Stimulated activated CD4-positive, alpha-beta T cell treated with anti-CD3 and anti-CD28 coated beads, Interleukin-12 subunit alpha, Interleukin-12 subunit beta, amount 100 ng/mL, for 4 hours (primary cell): ENCODE measurements at places on chromosomes 1 and 21.

DNA sequence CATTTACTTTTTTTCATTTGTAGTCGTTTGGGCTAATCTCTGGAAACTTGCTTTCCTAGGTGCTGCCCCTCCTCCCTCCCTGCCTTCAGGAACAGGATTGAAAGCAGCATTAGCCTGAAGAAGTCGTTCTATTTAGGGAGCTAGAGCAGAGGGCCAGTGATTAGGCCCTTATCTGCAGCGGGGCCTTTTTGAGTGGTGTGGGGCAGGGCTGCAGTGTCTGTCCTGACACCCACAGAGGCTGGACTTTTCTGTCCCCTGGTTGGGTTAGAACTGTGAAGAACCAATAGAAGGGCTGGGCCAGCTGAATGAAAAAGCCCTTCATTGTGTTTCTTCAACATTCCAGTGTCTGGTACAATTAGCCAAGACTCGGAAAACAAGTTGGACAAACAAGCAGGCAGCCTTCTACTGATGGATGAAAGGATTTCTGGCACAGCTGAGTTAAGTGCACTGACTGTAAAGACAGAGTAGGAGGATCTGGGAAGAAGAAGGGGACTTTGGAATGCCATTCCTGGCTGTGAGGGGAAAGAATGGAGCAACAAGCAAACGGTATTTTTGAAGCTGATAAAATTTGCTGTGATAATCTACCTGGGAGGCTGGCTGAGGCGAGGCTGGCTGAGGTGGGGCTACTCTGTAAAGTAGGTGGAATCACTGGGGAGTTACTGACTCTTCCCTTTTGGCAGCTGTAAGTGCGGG, 9.7 kb downstream of the MACF1 start:
- DNase-seq, result no peak

- no peak for DNase-seq
These were observed 41.0 kb downstream of the RXRG start for GRCh38 chr1:165403835-165404482.

DNA sequence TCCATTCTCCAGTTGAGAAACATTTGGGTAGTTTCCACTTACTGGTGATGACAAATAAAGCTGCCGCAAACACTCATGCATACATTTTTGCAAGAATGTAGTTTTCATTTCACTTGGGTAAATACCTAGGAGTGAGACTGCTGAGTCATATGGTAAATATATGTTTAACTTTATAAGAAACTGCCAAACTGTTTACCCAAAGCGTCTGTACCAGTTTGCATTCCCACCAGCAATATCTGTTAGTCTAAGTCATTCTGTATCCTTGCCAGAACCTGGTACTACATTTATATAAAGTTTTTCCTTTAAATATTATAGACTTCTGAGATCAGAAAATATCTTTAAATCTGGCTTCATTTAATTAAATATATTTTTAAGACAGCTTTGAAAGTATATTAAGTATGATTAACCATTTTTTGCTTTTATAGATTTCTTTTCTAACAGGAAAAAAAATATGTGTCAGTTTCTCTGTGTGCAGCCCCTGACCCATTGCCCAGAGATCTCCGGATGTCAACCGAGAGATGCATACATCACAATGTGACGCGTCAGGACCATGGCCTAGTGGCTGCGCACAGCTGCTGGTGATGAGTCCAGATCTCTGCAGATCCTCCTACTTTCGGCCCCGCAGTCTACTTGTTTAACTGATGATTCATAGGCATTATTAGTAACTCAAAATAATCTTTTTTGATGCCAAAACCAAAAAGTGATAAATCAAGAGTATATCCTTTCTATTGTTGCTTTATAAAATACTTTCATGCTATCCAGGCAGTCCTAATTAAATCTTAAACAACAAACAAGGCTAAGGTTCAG, 227.1 kb upstream of the MAP1LC3C start:
- DNase-seq, result no peak

GRCh38 chr1:45012639-45013278, 705 bp downstream of the UROD start:
- peak; percentile 43 for DNase-seq

- DNase-seq, result no peak
These were observed 41.2 kb downstream of the ARHGEF11 start for GRCh38 chr1:157004327-157004726.

DNA sequence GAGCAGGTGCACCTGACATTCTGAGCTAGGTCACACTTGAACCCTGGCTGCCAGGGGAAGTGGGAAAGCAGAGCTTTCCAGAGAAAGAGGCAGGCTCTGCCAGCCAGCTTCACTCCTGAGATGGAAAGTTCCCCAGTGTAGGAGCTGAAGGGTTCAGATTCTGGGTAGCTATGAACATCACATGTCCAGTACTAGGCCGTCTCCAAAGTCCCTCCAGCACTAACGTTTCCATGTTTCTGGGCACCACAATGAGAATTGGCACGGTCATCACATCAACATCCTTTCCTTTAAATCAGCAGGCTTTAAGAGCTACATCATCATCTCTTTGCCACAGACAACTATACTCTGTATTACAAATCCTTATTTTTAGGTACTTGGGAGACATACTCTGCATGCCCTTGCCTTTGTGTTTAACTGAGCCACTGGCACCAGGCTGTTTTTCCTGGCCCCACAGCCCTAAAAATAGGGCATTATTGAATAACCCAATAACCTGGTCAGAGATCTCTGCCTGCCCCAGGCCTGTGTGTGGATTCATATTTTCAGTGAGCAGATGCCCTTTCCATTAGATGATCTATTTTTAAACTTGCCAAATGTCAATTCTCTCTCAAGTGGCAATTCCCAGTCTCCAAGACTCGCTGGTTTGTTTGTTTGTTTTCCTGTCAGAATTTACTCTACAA, 35.4 kb upstream of the USP24 start:
- no peak for DNase-seq

DNA sequence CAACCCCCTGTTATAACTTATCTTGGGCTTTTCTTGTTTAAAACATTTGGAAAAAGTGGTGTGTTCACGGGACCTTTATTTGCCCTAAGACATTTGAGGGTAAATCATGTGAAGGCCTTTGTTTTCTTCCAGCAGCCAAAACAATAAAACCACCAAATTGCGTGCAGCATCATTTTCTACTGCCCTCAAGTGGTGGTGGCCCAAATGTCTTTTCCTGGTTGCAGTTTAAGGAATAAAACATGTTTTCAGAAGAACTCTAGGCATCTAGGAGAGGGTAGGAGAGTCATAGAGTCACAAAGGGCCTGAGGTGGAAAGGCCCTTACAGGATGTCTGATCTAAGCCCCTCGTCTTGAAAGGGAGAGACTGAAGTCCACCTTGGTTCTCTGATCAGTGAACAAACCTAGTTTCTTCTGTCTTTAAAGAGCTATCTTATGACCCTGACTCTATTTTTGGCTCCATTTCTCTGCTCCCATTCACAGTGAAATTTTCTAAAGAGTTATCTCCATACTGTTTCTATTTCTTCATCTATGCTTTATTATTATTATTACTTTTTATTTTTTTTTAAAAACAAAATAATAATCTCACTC, 16.0 kb upstream of the EPS15 start:
- DNase-seq, result peak; percentile 8

- no peak for DNase-seq
These were observed 86.3 kb upstream of the VANGL1 start for GRCh38 chr1:115555446-115555845.

GRCh38 chr1:118960026-118960561, 28.0 kb downstream of the TBX15 start:
- no peak for DNase-seq

DNA sequence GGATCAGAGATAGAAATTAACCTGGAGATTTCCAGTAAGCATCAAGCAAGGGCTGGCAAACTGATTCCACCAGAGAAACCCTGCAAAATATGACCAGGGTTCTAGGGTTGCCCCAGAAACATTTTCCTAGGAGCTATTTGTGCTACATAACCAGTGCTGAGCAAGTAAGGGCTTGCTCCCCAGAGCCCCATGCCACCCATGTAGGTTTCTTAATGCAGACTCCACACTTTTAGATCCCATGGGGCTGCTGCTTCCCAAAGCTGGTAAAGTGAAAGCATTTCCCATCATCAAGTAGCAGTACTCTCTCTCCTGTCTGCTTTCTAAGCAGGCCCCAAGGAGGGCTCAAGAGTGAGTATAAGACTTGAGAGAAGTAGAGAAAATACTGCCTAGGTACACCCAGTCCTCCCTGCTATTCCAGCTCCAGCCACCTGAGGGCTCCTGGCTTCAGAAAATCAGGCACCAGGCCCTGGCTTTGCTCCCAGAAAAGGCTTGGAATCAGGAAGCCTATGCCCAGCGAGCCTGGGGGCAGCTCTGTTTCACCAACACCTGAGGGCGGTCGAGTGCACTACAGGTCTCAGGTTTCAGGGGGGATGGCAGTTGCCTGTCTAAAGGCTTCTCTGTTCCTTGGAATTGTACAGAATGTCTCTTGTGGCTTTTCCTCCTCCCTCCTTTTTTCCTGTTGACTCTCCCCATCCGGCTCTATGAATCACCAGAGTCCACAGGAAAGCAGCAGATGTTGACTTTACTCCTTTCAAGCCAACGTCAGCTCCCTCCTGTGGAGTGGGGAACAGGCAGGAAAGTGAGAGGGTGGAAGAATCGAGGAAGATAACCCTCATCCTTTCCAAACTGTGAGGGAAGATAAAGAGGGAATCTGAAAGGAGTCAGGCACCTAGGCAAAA, 6.2 kb upstream of the ANKRD35 start:
- peak; percentile 42 for DNase-seq

- DNase-seq, result no peak
These were observed 216.8 kb downstream of the TOMM20 start for GRCh38 chr1:234911787-234912186.

GRCh38 chr21:41776778-41777177, 9.9 kb upstream of the RIPK4 start:
- no peak for DNase-seq

DNA sequence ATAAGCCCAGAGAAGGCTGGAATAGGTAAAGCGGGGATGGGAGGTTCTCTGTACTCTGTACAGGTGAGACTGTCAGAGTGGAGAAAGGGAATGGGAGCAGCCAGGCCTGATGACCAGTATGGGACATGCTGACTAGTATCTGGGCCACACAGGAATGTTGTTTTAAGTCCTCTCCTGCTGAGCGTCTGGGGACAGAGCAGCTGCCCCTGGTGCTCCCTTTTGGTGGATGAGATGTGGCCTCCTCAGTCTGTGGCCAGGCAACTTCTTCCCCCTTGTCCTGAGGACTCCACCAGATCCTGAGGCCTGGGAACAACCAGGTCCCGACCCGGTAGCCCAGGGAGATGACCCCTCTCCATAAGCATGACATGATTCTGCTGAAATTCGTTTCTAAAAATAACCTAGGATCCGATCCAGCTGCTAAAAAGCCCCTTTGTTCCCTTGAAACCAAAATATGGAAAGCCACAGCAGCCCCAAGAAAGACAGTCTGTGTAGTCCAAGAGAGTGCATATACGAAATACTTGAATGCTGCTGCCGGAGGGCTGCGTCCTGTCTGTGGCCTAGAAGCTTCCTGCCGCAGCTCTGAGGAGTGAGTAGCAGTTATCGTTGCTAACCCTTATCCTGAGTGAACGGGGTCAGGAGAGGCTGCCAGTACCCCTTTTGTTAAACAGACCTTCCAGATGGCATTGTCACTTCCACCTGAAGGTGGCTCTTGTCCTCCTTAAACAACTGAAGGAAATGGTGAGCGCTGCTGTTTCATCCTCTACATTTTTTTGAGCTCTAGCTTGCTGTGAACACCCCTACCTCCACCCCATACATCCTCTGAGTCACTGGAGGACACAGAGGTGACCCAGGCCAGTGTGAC, 47.1 kb downstream of the ATP2B4 start:
- DNase-seq, result peak; percentile 31

GRCh38 chr1:32494196-32494595, 29.3 kb downstream of the ZBTB8B start:
- DNase-seq, result no peak

DNA sequence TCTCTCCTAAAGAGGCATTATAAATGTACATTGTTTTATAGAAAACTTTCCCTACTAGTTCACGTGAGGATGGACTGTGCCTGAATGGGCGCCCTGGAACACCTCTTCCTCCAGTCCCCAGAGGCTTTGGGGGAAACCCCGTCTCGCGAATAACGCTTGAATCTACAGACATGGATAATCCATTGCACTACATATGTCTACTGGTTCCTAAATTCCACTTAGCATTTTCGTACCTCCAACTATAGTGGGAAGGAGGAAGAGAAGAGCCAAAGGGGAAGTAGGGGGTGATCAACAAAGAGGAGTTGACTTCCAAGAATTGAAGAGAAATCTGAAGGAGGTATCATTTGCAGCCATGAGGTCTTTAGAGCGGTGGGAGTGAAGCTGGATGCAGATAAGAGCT, 11.1 kb downstream of the BARHL2 start:
- no peak for DNase-seq
